Stimulated activated CD4-positive, alpha-beta T cell treated with anti-CD3 and anti-CD28 coated beads, TNF-alpha, amount 100 ng/mL, for 48 hours (primary cell): ENCODE measurements at places on chromosomes 2 and 18.

DNA sequence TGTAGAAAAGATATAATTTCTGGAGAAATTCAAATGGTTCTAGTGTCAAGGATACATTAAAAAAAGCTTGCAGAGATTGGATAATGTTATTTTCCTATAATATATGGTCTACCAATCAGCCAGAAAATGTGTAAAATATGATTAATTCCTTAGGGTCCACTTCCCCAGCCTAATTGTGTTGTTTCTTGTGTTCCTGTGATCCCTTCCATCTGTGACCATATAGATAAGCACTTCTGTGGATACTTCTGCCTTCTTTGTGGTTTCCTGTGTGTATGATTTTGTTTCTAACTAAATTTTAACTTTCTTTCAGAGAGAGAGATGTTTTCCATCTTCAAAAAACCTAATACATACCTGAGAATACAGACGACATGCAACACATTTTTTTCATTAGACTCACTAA is 367.1 kb upstream of the PIK3C3 start:
- no peak for DNase-seq

GRCh38 chr18:9104244-9104901 is 1.9 kb downstream of the NDUFV2 start:
- DNase-seq, result no peak

DNA sequence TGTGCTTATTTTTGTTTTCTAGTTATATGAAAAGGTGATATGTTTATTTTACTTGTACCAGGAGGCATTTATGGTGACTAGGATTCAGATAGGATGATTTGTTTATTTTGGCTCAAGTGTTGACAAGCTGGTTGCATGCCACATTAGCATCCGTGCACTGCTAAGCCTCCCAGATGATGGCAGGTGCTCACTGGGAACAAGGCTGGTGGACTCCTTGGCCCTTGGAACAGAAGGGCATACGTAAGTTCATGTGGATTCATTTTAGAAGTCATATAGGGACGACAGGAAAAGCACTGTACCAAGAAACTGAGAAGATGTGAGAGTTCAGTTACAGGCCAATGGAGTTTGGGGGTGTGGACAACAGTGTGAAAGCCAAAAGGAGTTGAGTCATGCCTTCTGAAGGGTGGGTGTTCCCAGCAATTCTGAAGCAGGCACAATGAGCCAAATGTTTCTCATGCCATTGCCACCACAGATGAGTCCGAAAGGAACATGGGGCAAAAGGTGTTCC is 166.2 kb downstream of the PHLPP1 start:
- no peak for DNase-seq

DNA sequence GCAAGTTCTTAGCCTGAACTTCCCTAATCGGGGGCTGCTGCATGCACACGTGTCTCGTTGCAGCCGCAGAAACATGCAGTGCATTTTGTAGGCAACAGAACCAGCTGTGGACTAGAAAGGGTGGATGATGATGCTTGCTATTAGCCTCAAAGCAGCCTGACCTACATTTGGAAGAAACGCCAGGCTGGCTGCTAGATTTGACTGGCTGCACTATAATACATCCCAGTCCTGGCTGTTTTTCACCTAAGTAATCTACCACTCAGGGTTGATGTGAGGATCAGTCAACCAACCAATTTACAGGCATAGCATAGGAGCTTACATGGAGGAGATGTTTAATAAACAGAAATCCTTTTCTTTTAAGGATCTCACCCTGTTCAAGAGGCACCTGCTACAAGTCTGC is 56.4 kb upstream of the SPP2 start:
- DNase-seq, result no peak

GRCh38 chr2:56410140-56410539 is 226.3 kb downstream of the CCDC85A start:
- DNase-seq, result no peak

- no peak for DNase-seq
Measured at GRCh38 chr2:83584672-83585071, 874.4 kb downstream of the SUCLG1 start.
